ENCODE measurements at places on chromosomes 7 and 10. TPM values are rescaled to one million over a fixed set of nuclear protein-coding genes. Genes with fewer than 3 reads are reported as not detected.

Gene BPGM
- polyA plus RNA-seq: 14.9 TPM

Gene TMEM120A
- polyA plus RNA-seq: 61.0 TPM

DNA sequence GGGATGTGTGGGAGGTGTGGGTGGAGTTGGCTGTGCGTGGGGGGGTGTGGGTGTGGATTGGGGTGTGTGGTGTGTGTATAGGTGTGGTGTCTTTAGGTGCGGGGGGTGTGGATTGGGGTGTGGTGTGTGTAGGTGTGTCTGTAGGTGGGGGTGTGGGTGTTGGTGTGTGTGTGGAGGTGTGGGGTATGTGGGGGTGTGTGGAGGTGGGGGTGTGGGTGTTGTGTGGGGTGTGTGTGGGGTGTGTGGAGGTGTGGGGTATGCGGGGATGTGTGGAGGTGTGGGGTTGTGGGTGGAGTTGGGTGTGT lies 33.9 kb downstream of the SPDYE17 start:
- H3K27me3 ChIP-seq: no peaks in the 10 kb centered on the region
- no peak overlapping the region for H3K27ac ChIP-seq
- no peaks in the 10 kb centered on the region for H3K4me1 ChIP-seq
- no peak overlapping the region for H3K4me3 ChIP-seq
- H3K36me3 ChIP-seq: peaks cover 3% of the 10 kb centered on the region
- DNase-seq: no peak

- no peaks in the 10 kb centered on the region for H3K36me3 ChIP-seq
- no peaks in the 10 kb centered on the region for H3K4me1 ChIP-seq
- no peak overlapping the region for H3K4me3 ChIP-seq
- DNase-seq: no peak
- H3K27ac ChIP-seq: no peak overlapping the region
These were observed 7.3 kb downstream of the OCM2 start for GRCh38 chr7:97982647-97983046.

- no peak overlapping the region for H3K4me3 ChIP-seq
- DNase-seq: no peak
- peaks cover 17% of the 10 kb centered on the region for H3K4me1 ChIP-seq
- H3K36me3 ChIP-seq: no peaks in the 10 kb centered on the region
- H3K27ac ChIP-seq: no peak overlapping the region
These were observed 120.0 kb downstream of the PDE1C start for GRCh38 chr7:31950091-31950755.

Gene SPDYE16
- 1.2 TPM for polyA plus RNA-seq

Gene MYL10
- not detected for polyA plus RNA-seq

GRCh38 chr10:17428351-17429097 lies 25.9 kb downstream of the ST8SIA6 start:
- no peaks in the 10 kb centered on the region for H3K36me3 ChIP-seq
- H3K27me3 ChIP-seq: no peaks in the 10 kb centered on the region
- no peak for DNase-seq
- no peak overlapping the region for H3K27ac ChIP-seq

Gene SFRP5
- polyA plus RNA-seq: 25.0 TPM
